Dermis blood vessel endothelial cell (primary cell): ENCODE measurements at places on chromosomes 3 and 15. TPM values are rescaled to one million over a fixed set of nuclear protein-coding genes. Genes with fewer than 3 reads are reported as not detected.

DNA sequence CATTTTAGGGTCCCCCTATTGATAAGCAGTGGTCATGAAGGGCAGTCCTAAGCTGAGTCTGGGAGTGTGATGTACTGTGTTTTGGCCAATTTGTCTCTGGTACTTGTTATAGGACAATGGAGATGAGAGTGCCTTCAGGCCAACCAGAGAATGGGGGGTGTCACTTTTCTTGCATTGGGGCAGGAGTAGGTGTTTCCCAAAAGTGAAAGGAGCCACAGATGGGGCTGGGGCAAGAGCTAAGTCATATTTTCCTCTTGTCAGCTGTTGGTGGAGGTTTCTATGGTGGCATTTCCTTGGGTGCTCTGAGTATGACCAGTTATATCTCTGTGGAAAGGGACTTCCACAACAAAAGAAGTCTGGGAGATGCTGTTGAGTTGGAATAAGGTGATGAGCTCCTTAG lies 24.7 kb upstream of the BSN start:
- DNase-seq = no peak

GRCh38 chr15:49473031-49473430 lies 50.0 kb downstream of the FGF7 start:
- no peak for DNase-seq

DNA sequence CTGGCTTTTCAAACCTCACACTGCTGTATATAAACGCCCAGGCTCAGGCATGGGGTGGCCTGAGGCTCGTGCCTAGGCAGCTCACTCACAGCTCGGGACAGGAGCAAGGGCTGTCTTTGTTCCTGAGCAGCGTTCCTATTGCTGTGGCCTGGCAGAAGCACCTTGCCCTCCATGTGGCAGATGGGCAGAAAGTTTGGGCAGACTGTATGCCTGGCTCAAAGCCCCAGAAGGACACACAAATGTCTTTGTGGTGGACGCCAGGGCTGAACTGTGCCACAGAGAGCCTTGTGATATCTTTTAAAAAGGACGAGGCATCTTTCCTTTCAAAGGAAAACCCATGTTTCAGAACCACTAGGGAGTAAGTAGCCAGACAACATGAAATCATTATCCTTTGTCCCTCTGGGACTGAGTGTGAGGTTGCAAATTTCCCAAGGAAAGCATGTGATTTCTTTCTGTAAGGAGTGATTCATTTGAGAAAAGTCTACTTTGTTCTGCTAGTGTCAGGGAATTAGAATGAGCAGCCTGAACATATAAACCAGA lies 29.3 kb upstream of the UBE2E1 start:
- peak; percentile 59 for DNase-seq

DNA sequence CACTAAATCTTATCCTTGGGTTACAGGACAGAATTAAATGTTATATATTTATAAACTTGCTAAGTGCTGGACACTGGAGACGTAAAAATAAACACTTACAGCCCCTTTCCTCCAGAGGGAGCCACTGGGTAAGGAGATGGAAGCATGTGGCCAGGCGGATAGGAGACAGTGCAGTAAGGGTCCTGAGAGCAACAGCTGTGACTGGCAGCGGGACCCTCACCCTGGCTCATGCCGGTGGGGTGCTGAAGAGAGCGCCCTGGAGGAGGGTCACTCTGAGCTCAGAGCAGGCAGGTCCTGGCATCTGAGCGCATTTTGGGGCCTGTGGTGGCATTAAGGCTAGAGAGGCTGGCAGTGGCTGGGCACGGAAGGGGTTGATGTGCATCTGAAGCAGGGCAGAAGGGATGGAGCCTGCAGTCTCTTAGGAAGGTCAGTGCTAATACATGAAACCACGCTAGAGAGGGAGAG lies 16.0 kb downstream of the SEC61A1 start:
- DNase-seq = peak; percentile 79

DNA sequence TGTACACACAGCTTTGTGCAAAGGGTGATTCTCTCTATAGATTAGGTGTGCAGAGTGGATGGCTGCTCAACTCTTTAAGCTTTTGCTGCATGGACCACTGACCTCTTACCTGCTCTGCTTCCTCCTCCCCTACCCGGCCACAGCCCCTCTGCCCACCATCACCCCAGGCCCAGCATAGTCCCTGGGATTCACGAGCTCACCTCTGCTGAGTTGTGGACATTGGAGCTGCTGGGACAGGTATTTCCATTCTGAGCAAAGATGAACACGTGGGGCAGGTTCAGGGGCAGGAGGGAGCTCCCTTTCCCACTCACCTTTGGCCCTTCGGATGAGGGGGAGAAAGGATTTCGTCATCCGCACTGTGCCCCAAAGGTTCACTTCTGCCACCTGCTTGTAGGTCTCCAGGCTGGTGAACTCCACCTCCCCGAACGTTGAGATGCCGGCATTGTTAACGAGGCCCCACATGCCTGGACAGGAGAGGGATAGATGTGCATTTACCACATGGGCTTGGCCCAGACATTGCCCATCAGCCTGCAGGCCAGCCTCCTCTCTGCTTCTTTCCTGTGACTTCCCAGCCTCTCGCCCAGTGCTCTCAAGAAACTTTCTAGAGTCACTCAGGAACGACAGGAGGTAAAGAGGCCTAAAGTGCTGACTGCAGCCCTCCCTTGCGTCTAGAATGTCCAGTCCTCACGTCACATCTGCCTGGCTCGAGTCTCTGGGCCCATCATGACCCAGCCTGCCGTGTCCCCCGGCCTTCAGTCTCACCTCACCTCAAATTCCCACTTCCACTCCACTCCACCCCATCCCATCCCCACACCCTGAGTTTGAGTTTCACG lies 41.6 kb downstream of the BDH1 start:
- no peak for DNase-seq

Gene ST3GAL6
- 18.6 and 30.1 TPM in 2 replicates for total RNA-seq

Gene MEGF11
- total RNA-seq = not detected in 2 replicates
